NCI-H526 treated with DMSO at 0.1 percent for 48 hours (cell line): ENCODE measurements at places on chromosomes 11 and 22.

- no peak for DNase-seq
These were observed 22.7 kb upstream of the XBP1 start for GRCh38 chr22:28822930-28823551.

DNA sequence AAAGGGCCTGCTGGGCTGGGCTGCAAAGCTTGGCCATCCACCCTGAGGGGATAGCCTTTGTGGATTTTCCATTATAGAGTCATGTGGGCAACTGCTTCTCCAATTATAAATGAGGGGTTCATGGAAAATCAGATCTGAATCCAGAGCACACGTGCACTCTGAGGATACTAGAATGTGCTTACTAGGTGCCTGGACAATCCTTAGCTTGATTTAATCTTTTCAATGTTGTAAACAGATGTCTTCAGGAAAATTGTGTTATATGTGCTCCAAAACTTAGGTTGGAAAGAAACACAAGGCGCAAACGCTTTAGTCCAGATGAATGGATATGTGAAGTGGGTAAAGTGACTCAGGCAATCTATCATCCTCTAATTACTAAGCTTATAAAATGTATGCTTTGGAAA lies 92.0 kb downstream of the SLC17A6 start:
- no peak for DNase-seq

- DNase-seq: no peak
These were observed 858.1 kb downstream of the OPCML start for GRCh38 chr11:132674151-132674550.

DNA sequence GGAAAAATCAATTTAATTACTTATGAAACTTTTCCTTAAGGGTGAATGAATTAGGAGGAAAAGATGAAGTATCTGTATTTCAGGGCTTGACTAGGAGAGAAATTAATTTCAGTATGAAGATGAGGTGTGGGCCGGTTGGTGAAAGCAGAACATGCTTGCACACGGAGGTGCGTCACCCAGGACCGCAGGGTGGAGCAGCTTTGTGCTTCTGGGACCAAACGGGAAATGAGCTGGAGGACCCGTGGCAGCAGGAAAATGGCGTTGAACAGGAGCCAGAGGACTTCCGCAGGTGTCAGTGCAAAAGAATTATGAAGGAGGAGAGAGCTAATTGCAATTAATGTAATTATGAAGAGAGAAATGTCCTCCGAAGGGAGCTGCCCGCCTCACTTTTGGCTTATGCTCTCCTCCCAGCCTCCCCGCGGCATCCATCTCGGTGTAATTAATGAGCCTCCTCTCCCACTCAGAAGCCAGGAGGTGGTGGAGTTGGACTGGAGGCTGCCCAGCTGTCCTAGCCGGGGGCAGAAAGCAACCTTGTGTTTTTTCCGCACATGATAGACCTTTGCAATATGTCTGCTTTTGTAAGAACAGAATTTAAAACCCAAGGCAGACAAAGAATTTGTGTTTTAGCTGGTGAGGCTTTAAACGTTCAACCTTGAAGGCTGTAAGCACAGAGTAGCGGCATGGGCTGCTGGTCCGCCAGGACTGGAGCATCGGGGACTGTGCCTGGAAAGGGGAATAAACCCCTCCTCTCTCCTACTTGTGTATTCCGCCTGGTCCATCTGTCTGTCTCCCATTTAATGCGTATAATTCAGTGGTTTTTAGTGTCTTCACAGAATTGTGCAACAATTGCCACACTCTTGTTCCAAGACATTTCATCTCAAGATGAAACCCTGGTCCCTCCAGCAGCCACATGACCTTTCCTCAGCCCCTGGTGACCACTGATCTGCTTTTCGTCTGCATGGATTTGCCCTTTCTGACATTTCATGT lies 180.6 kb downstream of the TBC1D22A start:
- no peak for DNase-seq

DNA sequence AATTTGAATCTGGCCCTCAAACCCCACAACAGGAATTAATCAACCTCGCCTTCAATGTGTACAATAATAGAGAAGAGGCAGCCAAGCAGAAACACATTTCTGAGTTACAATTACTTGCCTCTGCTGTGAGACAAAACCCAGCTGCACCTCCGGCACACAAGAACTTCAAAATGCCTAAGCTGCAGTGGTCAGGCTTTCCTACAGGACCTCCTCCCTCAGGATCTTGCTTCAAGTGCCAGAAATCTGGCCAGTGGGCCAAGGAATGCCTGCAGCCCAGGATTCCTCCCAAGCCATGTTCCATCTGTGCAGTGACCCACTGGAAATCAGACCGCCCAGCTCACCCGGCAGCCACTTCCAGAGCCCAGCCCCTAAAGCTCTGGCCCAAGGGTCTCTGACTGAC lies 3.4 kb upstream of the NDUFC2 start:
- DNase-seq: no peak

GRCh38 chr11:7499081-7499480 lies 13.8 kb downstream of the OLFML1 start:
- no peak for DNase-seq

DNA sequence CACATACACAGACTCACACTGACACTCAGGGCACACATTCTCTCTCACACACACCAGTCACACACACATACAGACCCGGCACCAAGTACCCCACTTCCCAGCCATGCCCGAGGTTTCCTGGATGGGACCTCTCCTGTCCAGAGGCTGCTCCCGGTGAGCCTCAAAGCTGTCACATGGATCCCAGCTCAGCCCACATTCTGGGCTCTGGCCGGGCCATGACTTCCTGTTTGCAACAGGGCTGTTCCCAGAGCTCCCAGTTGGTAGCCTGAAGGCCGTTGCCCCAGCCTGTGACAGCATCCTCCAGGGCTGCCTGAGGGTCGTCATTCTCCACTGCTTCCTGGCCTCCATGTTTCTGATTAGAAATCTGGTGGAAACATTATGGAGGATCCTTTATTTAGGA lies 14.6 kb upstream of the CYP2D6 start:
- no peak for DNase-seq

DNA sequence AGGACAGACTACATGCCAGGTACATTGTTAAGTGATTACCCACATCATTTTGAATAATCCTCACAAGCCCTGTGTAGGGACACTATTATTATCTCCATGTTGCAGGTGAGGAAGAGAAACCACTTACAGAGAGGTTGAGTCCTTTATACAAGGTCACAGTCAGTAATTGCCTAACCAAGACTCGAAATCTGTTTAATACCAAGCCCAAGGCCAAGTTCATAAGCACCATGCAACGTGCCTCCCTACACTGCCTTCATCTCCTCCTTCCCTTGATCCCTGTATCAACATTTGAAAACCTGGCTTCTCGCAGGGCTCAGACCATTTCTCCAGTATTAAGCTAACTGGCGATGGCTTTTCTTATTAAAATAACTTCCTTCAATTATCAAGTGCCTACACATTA lies 41.7 kb upstream of the SEZ6L start:
- no peak for DNase-seq

GRCh38 chr11:99742501-99742900 lies 721.8 kb downstream of the CNTN5 start:
- no peak for DNase-seq

GRCh38 chr22:28435140-28435768 lies 244.4 kb downstream of the TTC28 start:
- DNase-seq: no peak

DNA sequence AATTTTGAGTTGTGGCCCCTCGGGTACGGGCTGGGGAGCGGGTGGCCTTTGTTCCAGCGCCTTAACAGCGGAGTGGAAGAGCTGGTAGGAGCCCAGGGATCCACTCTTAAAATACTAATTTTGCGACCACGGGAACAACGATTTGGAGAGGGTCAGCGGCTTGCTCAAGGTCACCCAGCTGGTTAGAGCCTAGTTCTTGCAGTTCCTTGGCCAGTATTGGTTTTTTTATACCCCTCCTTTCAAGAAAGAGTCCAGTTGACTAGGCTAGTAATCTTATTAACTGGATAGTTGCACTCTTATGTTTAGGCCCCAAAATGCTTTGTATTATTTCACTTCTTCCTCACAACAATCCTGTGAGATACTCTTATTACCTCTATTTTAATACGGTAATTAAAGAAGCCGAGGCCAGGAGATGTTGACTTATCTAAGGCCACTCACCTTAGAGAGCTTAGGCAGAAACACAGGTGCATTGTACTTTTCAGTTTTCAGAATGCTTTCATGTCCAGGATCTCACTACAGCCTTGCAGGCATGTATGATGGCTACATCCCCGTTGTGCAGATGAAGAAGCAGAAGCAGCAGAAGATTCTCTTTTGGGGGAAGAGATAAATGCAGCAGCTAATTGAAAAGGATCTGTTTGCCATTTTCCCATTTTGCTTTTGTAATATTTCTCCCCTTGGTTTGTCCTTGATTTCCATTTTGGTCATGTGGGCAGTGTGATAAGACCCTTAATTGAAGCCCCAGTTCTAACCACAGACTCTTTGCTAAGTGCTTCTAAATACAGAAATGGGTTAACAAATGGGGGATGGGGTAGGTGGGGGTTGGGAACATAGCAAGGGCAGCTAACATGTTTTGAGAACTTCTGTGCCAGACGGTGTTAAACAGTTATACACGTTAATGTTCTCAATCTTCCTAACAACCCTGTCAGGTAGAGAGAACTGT lies 1.4 kb downstream of the SREBF2 start:
- no peak for DNase-seq

GRCh38 chr11:113349528-113349927 lies 35.1 kb downstream of the TTC12 start:
- DNase-seq: no peak

DNA sequence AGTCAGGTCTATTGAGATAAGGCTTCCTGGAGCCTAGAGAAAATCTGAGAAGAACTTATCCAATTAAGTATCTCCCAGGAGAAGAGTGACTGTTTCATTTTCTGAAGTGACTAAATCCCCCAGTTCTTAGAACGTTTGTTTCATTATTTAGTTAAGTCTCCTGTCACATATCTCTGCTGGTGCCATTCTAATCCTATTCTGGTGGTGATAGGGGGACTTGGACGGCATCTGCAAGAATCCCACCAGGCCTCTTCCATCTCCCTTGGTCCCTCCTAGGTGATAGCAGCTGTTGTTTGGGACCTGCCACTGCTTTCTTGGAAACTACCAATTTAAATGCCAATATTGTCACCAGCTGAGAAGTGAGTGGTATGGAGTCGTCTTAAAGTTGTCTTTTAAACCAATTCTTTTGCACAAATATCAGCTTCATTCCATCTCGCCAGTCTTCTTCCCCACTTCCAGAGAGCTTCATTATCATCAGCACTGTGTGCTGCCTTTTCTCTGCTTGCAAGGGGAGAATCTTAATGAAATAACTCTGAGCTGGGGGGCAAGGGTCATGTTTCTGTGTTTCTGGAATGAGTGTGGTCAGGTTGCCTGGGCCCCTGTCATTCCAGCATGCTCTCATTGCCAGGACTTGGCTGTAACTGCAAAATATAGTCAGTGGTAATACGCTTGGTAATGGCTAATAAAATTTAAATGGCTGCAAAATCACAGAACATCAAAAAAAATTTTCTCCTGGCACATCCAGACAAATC lies 104.8 kb downstream of the LDLRAD3 start:
- DNase-seq: no peak

DNA sequence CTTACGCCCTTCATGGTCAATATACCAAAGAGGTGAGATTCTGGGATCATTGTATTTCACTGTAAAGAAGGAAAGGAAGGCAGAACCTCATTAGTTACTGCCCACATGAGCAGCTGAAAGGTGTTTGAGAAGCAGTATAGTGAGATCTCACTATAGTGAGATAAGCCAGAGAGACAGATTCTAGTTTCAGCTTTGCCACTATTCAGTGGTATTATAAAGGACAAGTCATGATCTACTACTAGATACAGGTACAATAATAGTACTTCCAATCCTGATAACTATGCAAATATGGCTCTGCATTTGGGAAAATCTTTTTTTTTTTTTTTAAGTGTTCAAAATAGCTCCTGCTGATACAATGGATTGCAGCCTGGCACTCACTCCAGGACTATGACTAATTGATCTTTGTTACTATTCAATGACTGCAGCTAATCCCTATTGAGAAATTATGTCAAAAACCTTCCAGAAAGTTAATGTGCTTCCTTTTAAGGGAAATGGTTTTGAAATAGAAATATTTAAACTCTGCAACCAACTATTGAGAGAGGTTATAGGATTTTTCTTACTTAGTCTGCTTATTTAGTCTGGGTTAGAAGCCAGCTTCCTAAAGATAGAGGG lies 8.3 kb upstream of the DLAT start:
- no peak for DNase-seq

DNA sequence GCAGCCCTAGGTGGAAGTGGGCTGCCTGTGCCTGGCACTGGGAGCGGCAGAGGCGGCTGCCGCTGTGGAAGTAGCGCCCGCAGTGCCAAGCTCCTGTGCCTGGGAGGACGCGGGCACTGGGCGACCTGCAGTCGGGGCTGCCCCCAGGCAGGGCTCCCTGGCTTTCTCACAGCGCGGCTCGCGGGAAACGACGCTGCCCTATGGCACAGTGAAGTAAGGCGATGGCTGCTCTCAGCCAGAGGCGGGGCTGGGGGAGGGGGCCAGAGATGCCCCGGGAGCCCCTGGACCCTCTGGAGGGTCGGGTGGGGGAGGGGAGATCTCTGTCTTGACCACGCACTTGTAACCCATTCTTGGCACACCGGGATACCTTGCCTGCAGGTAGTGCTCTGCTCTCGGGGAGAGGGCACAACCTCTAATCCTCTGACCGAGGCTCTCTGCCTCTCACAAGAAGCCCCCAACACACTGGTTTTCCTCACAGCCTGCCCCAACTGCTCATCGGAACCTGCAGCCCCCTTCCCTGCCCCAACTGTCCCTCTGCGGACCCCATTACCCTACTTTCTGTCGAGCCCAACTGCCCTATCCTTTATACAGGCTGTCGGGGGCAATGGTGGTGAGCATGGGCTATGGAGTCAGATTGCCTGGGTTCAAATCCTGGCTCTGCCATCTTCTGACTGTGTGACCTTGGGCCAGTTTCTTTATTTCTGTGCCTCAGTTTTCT lies 32.2 kb upstream of the TRIM29 start:
- no peak for DNase-seq

GRCh38 chr11:126088999-126089398 lies 26.3 kb upstream of the CDON start:
- no peak for DNase-seq

GRCh38 chr22:36012332-36012731 lies 16.3 kb downstream of the RBFOX2 start:
- DNase-seq: no peak

DNA sequence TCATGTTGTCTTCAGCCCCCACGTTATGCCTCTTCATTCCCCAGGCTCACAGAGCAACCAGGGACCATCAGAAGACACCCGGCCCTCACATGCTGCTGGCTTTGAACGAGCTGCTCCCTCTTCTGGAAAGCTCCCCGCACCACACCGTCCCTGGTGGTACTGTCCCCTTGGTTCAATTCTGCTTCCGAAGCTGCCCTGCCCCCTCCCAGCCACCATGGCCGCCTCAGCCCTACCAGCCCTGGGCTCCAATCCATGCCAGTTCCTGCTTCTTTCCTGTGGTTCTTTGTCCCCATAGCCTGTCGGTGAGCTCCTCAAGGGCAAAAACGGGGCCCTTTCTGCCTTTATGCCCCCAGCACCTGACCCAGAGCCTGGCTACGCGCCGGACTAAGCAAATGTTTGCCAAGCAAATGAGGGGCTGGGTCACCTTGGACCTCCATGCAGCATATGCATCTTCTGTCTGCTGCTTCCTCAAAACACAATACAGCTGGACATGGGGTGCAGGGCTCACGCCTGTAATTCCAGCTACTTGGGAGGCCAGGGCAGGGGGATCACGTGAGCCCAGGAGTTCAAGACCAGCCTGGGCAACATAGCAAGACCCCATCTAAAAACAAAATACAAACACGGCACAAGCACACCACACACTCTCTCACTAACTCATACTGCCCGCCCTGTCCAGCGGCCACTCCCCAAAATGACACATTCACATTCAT lies 21.3 kb downstream of the TNKS1BP1 start:
- no peak for DNase-seq

GRCh38 chr11:85988780-85989179 lies 80.1 kb downstream of the PICALM start:
- no peak for DNase-seq
